Activated CD8-positive, alpha-beta memory T cell treated with anti-CD3 and anti-CD28 coated beads, Interleukin-2, amount 10 ng/mL, durations not matched to agents 7 days and 5 days (primary cell): ENCODE measurements at places on chromosomes 7 and 10. TPM values are rescaled to one million over a fixed set of nuclear protein-coding genes. Genes with fewer than 3 reads are reported as not detected.

The TMEM273 gene
- total RNA-seq, result 72.0 TPM

The HABP2 gene
- total RNA-seq, result not detected

The PCGF5 gene
- total RNA-seq, result 41.7 TPM

The FAM25G gene
- not detected for total RNA-seq

The ANKRD61 gene
- 0.47 TPM for total RNA-seq

The MACROH2A2 gene
- 6.3 TPM for total RNA-seq

The RAB18 gene
- total RNA-seq, result 52.3 TPM

The WDFY4 gene
- total RNA-seq, result 0.06 TPM
